NCI-H226 (cell line): ENCODE measurements at places on chromosomes 13 and 19.

GRCh38 chr19:41882568-41883462 is at the start of gene ARHGEF1:
Gene ARHGEF1 (plus strand): TSS chr19:41883184. CDS start chr19:41888083, 4,899 bp downstream.
- DNase-seq, result no peak

DNA sequence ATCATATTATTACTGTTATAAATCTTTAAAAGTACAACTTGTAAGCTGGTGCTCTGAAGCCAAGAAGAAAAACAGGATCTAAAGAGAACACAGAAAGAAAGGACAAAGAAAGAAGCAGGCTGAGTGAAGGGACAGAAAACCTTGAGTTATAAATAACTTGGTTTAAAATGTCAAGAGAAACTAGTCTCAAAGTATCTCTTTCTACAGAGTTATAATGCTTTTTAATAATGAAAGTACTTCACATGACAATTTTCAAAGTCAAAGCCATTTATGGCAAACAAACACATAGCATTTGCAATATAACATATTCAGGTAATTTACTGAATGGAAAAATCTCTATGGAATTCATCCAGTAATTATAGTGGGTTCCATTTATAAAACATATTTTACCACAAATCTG is 33.4 kb downstream of the CAB39L start:
- DNase-seq, result no peak

GRCh38 chr13:94313926-94314325 is 165.6 kb downstream of the DCT start:
- DNase-seq, result no peak

- DNase-seq, result no peak
Measured at GRCh38 chr19:48630296-48631063, 6.7 kb downstream of the DBP start.

DNA sequence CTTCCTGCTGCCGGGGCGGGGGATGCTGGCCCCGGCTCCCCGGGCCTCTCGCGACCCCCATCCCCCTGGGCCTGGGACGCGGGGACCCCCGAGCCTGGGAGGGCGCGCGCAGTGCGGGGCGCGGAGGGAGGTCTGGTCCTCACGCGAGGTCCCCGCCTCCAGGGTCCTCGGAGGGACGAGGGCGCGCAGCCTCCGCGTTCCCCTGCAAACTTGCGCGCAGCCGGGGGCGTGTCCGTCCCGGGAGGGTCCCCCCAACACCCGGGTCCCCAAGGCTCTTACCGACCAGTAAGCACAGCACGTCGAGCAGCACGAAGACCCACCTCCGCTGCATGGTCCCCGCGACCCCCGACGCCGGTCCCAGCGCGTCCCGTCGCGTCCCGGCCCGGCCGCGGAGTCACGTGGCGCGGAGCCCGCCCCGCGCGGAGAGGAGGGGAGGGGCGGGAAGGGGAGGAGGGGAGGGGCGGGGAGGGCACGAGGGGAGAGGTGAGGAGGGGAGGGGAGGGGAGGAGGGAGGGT is at the start of gene PLPP2:
Gene PLPP2, minus strand, starts transcription at position 398 of the 516 bp plus-strand sequence. Its CDS starts 67 bp downstream, at position 331.
- DNase-seq, result no peak

DNA sequence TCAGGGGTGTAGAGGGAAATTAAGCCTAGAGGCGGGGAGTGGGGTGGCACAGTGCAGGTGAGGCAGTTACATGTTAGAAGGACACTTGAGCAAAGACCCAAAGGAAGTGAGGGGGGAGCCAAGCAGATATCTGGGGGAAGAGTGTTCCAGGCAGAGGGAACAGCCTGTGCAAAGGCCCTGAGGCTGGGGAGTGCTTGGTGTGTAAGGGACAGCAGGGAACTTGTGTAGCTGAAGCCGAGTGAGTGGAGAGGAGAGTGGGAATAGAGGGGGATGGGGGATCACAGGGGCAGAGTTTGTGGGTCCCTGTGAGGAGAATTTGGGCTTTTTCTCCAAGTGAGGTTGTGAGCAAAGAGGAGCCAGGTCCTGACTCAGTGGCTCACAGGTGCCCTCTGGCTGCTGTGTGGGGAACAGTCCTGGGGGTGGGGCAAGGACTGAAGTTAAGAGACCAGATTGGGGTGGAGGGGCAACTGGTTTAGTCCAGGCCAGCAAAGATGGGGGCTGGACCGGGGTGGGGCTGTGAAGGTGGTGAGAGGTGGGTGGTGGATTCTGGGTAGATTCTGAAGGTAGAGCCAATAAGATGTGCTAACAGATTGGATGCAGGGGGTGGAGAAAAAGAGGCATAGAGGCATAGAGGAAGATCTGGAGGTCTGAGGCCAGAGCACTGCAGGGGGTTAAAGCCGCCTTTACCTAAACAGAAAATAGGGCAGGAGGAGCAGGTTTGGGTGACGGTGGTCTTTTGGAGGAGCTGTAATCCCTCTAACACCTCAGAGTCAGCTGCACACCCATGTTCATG is 75.3 kb downstream of the CACNA1A start:
- peak; percentile 7 for DNase-seq

DNA sequence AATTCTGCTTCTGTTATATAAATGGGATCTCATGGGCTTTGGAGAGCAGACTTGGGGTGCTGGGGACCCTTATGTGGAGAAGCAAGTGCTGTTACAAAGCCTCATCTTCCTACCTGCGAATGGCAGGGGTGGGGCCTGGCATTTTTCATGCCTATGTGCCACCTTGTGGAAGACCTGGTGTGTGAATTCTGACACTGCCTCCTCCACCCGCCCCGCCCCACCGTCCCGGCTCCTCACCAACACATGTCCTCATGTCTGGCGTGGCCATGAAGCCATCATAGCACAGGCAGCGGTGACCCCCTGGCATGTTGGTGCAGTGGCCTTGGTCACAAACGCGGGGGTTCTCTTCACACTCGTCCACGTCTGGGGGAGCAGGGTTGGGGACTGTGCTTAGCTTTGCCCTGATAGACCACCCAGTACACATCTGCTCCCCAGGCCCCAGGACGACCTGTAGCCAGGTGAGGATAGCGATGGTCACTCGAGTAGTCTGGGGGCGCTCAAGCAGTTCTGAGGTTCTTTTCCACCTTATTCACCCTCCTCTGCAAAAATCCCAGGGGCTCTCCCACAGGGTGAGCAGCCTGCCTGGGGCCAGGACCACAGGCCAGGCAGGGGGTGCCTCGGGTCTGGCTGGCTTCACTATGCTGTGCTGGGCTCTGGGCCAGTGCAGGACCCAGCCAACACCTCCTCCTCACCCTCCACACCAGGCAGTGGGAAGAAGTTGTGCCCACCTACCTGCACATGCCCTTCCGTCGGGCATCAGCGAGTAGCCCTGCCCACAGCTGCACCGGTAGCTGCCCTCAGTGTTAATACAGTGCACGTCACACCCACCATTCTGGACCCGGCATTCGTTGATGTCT is 32.7 kb downstream of the FBN3 start:
- no peak for DNase-seq

- no peak for DNase-seq
Measured at GRCh38 chr19:57515255-57515654, 11.9 kb upstream of the ZNF549 start.

GRCh38 chr19:50851620-50852019 is 3.1 kb upstream of the KLK3 start:
- DNase-seq, result no peak

DNA sequence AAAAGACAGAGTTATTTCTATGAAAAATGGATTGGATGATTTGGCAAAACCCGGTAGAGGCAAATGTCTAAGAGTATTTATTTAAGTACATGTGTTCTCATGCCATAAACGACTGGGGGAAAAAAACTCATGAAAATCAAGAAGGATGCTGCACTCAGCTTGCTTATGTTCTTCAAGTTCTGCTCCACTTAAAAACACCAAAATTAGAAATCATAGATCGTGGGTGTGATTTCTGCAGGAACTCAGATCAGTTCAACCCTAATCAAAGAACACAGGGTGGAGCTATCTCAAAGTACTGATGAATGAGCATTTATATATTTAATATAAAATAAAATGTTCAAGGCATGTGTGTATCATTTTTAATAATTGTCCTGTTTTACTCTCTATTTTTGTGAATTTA is 103.8 kb downstream of the FGF14 start:
- DNase-seq, result no peak

DNA sequence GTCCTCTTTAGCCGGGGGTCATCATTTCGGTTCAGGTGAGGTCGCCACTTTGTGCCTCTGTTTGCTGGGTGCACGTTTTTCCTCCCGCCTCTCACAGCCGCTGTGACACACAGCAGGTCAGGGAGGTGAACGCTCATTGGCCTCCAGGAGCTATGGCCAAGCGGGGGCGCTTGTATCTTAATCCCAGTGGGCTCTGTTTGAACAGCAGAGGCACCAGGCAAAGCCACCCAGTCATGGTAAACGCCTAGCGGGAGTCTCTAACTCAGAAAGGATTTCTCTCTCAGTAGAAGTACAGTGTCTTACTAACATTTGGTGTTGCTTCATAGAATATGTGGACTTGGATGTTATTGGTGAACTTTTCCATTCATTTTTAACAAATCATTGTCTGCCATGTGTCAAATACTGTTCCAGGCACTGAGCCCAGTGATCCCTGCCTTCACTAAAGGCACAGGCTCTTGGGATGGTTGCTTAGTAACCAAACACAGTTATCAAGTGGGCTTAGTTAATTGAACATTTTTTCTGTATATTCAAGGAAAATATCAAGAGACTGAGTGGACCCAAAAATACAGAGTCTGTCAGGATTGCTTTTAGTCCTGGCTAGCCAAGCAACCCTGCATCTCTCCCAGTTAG is 186.7 kb downstream of the STK24 start:
- no peak for DNase-seq

DNA sequence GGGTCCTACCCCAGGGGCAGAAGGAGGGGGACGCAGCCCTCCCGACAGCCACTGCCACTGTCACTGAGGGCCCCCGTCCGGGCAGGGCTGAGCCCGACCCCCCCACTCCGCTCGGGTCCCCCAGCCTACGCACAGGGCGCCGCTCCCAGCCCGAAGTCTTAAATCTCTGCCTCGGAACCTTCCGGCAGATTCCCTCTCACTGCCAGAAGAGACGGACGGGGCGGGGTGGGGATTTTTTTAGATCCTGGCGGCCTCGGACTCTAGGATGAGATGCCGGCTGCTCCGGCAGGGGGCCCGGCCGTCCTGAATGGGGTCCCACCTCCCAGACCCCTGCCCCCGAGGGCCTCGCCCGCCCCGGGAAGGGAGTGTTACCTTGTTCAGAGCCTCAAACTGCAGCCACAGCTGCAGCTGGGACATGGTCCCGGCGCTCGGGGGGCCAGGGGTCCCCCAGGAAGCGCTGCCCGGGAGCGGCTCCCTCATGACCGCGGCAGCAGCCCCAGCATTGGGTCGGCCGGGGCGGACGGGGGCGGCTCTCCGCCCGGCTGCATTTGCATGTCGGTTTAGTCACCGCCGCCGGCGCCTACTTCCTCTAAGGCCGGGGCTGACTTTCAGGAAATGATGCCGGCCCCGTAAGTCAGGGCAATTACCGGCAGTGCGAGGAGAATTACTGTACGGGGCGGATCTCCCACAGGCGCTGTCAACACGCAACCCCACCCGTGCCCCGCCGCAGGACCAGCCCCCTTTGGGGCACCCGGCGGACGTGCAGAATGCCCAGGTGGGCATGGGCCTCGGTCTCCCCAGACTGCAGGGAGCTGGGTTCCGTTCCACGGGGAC is 28.1 kb downstream of the GPX4 start:
- peak; percentile 84 for DNase-seq

- DNase-seq, result peak; percentile 18
Measured at GRCh38 chr13:66781241-66781640, 448.9 kb downstream of the PCDH9 start.

DNA sequence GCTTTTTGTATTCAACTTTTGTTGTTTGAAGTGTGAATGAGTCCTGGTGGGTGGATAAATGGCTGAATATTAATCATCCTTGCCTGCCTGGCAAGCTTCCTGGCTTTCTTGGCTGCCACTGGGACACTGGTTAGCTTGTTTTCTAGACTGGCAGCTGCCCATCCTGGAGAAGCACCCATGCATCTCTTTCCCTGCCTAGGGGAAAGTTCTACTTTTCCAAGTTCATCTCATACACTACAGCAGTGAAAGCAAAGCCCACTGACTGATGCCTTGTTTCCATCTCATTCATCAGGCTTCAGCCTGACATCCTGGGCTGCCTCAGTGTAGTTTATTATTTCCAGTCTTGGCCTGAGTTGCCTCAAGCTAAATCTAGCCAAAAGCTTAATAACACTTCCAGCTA is 244.8 kb downstream of the PCDH20 start:
- no peak for DNase-seq

GRCh38 chr13:73945871-73946270 is 188.3 kb downstream of the KLF12 start:
- DNase-seq, result no peak

DNA sequence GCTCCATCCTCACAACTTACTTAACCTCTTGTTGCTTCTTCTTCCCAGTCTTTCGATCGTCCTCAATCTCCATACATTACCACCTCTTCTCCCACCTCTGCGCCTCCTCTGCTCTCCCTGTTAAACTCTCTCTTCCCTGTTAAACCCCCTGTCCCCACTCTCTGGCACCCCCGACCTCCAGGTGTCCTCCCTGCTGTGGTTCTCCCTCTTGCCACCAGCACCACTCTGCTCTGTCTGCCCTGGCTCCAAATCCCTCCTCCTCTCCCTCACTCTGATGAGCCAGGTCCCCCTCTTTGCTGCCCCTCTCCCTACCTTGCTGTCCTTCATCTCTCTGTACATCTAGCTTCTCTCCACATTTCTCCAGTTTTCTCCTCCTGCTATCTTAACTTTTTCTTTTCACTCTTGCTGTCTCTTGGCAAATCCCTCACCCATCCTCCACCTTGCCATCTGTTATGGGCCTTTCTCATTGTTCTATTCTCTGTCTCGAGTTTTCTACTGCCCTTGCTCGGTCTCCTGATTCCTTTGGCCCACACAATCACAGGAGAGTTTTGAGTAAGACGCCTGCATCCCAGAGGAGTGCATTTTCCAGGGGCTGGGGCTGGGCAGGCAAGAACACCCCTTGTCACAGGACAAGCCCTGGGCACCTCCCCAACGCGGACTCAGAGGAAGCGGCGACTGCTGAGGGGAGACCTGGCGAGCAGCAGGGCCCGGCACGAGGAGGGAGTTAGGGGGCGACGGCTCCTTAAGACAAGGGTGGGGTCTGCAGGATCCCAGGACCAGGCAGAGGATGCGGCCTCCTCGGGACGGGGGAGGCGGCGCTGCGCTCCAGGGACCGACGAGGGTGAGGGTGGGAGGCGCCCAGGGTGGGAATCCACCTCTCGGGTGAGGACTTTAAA is 21.4 kb upstream of the ERVV-1 start:
- DNase-seq, result no peak

DNA sequence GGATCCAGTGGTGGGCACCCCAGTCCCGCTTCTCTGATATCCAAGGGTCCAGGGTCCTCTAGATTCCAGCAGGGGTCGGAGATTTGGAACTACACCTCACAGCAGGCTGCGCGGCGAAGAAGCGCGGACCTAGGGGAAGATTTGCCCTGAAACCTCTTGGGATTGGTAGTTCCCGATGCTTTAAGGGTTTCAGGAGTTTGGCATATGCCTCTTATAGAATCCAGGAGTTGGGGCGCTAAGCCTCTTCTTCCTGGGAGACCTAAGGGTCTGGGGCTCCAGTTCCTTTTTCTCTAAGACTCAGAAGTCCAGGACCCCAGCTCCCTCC is 349 bp downstream of the BCL2L12 start:
- DNase-seq, result no peak
